ENCODE measurements at places on chromosomes 12 and 14. TPM values are rescaled to one million over a fixed set of nuclear protein-coding genes. Genes with fewer than 3 reads are reported as not detected.

DNA sequence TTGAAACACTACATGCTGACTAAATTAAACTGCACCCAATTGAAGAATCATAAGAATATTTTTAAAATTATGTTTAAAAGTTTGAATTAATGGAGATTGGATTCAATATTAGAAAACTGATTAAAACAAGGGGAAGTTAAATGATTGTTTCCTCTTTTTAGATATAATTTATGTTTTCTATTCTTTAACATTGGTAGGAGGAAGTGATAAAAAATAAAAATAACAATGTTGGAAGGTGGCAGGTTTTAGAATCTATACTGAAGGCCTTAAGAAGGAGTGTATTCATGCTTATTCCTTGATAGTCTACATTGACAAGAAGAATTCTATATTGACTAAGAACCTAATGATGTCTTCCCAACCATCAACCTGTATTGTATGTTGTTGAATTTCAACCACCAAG lies 168.1 kb downstream of the PDZRN4 start:
- H3K36me3 ChIP-seq = no peaks in the 10 kb centered on the region
- H3K27me3 ChIP-seq = no peaks in the 10 kb centered on the region

Gene GYS2
- not detected for total RNA-seq

- no peaks in the 10 kb centered on the region for H3K27me3 ChIP-seq
- no peak for DNase-seq
- H3K36me3 ChIP-seq = no peaks in the 10 kb centered on the region
- H3K4me3 ChIP-seq = no peak overlapping the region
- peaks cover 23% of the 10 kb centered on the region for H3K4me1 ChIP-seq
- H3K27ac ChIP-seq = no peak overlapping the region
Measured at GRCh38 chr14:35296545-35296944, 4.4 kb downstream of the PSMA6 start.

Gene ENO2
- 13.8 TPM for total RNA-seq

- no peaks in the 10 kb centered on the region for H3K36me3 ChIP-seq
- no peak overlapping the region for H3K27ac ChIP-seq
- H3K4me1 ChIP-seq = no peaks in the 10 kb centered on the region
- H3K27me3 ChIP-seq = no peaks in the 10 kb centered on the region
- no peak overlapping the region for H3K4me3 ChIP-seq
Measured at GRCh38 chr14:91858536-91859275, 8.6 kb downstream of the TC2N start.

DNA sequence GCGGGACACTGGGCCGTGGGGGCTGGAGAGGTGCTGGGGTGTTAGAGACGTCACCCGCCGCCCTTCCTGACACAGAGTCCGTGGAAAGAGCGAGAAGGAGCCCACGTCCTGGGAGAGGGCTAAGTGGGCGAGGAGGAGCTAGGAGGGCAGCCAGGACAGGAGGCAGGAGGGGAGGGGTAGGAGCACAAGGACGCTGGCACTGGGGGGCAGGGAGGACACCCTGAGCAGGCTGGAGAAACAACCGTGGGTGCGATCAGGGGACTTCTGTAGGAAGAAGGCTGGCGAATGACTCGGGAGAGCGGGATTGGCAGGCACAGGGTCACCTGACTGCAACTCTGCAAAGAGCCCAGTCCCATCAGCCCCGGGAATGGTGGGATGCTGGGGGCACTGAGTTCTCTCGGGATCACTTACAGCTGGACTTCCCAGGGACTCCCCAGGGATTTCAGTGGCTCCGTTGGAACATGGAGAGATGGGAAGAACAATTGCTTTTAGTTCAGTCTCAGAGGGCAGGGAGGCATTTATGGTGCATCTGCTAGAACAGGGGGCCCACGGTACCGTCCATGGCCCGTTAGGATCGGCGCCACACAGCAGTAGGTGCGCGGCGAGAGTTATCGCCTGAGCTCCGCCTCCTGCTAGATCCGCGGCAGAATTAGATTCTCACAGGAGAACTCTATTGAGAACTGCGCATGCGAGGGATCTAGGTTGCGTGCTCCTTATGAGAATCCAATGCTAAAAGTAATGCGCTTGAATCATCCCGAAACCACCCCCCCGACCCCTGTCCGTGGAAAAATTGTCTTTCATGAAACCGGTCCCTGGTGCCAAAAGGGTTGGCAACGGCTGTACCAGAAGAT lies 24.3 kb downstream of the UBR7 start:
- H3K4me3 ChIP-seq = peak overlapping the region; percentile 14
- peak; percentile 71 for DNase-seq
- H3K27ac ChIP-seq = no peak overlapping the region
- H3K36me3 ChIP-seq = peaks cover 5% of the 10 kb centered on the region
- H3K27me3 ChIP-seq = no peaks in the 10 kb centered on the region
- no peaks in the 10 kb centered on the region for H3K4me1 ChIP-seq

DNA sequence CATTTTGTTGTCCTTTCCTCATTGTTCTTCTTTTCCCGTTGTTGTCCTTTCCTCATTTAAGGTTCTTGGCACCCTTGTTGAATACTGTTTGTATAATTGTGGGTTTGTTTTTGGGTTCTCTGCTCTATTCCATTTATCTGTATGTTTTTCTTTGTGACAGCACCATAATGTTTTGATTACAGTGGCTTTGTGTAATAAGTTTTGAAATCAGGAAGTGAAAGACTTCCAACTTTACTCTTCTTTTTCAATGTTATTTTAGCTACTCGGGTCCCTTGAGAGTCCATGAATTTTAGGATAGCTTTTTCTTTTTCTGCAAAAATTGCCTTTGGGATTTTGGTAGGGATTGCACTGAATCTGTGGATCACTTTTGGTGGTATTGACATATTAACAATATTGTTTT lies 28.1 kb downstream of the ETNK1 start:
- no peaks in the 10 kb centered on the region for H3K27me3 ChIP-seq
- no peak overlapping the region for H3K27ac ChIP-seq
- H3K4me1 ChIP-seq = peaks cover 17% of the 10 kb centered on the region
- no peaks in the 10 kb centered on the region for H3K36me3 ChIP-seq

Gene FLRT2
- 202 TPM for total RNA-seq

Gene RNASE3
- not detected for total RNA-seq

DNA sequence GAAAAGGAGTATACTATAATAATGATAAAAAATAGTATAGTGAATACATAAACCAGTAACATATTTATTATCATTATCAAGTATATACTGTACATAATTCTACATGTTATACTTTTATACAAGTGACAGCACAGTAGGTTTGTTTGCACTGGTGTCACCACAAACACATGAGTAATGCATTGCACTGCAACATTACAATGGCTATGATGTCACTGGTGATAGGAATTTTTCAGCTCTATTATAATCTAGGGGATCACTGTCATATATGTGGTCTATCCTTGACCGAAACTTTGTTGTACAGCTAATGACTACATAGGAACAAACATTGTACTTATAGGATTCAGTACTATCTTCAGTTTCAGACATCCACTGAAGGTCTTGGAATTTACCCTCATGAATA lies 165.8 kb upstream of the SYT1 start:
- H3K27ac ChIP-seq = peak overlapping the region; percentile 31
- H3K4me3 ChIP-seq = no peak overlapping the region
- peak; percentile 18 for DNase-seq
- H3K36me3 ChIP-seq = no peaks in the 10 kb centered on the region

GRCh38 chr14:30990770-30991169 lies 34.7 kb upstream of the AP4S1 start:
- no peak overlapping the region for H3K4me3 ChIP-seq
- peaks cover 17% of the 10 kb centered on the region for H3K4me1 ChIP-seq
- no peak for DNase-seq
- no peak overlapping the region for H3K27ac ChIP-seq
- no peaks in the 10 kb centered on the region for H3K27me3 ChIP-seq
- H3K36me3 ChIP-seq = no peaks in the 10 kb centered on the region

DNA sequence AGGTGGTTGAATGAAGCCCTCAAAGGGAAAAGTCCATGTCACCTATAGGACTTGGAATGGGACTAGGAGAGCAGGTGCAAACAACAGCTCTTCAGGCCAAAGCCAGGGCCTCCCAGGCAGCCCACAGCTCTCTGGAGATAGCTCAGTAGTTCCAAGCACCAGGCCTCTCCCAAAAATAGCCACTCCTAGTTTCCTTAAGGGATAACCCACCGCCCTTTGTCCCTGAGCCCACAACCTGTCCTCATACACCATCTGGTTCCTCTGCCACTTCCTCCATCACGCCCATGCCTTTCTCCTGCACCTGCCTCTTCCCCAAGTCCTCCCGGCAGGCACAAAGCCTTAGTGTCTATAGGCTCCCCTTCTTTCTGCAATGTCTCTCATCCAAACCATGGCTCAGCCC lies 2.1 kb downstream of the RAB15 start:
- no peak overlapping the region for H3K27ac ChIP-seq
- DNase-seq = no peak
- H3K27me3 ChIP-seq = no peaks in the 10 kb centered on the region
- no peak overlapping the region for H3K4me3 ChIP-seq
- H3K4me1 ChIP-seq = peaks cover 14% of the 10 kb centered on the region
